ENCODE measurements at places on chromosomes 5 and 9.

GRCh38 chr9:117091529-117091928, 323.3 kb downstream of the ASTN2 start:
- DNase-seq = no peak

GRCh38 chr9:111860443-111860842, 36.2 kb upstream of the UGCG start:
- DNase-seq = no peak

GRCh38 chr5:135553688-135554462, 18.1 kb upstream of the NEUROG1 start:
- no peak for DNase-seq

DNA sequence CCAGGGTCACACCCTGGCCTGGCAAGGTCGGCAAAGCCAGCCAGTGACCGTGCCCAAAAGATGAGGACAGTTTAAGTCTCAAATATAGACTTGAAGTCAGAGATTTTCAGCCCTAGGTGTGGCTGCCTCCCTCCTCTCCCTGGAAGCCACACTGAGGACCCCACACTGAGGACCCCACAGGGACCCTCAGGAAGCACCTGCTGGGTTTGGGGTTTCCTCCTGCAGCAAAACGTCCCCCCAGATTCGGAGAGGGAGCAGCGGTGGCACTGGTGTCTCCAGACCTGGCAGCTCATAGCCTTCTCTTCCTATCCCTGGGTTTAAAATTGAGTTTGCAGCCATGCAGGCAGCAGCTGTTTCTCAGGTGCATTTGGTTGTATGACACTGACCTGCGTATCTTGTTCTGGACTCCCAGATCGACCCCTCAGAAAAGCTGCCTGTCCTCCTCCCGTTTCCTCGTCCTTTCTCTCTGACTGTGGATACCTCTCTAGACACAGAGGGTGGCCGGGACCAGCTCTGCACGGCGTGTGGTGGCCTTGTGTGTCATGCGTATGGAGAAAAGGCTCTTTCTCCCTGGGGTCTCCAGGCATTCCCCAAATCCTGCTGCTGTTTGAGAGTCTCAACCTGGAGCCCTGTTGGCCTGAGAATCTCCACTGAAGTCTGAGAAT, 36.6 kb downstream of the MRPL36 start:
- no peak for DNase-seq

DNA sequence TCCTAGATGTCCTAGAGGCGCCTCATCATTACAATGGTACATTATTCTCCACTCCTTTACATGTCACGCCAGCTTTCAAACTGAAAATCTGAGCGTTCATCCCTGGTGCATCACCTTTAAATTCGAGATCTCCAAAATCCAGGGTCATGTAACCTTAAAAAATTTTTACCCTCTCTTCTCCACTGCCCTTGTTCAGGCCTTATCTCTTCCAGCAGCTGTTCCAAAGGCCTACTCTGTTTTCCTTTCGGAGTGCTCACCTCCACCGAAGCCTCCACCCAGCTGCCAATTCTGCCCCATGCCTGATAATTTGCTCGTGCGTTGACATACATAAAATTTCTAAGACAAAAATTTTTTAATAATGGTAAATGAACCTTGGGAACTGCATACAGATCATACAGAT, 950 bp upstream of the MSH3 start:
- no peak for DNase-seq

GRCh38 chr9:13993632-13994185, 320.2 kb downstream of the NFIB start:
- no peak for DNase-seq

- no peak for DNase-seq
Observed at GRCh38 chr5:23703940-23704855, 196.8 kb downstream of the PRDM9 start.

DNA sequence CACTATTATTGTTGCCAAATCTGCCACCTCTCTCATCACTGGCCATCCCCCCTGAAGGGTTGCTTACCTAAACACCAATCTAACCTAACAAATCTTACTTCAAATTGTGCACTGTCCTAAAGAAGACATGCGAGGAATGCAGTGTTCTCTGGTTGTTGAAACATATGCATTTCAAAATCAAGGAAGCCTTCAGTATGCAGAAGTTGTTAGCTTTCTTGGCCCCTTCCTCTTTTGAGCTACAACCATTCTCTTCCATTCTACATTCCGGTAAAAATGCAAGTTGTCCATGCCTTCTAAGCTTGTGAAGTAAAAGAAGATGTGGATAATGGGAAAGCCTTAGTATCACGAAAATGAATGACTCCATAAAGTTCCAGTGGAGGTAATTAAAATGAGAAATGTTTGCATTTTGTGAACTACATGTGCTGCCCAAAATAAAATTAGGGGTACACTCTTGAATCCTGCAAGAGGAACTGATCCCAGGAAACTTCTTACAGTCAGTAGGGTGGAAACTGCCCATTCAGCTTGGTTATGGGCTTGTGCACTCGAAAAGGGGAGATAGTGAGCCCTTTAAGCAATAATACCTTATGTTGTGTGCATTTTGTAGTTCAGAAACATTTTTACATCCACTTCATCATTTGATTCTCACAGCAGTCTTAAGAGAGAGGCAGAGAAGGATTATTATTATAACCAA, 77.6 kb upstream of the ADRB2 start:
- no peak for DNase-seq

GRCh38 chr9:87517732-87518131, 20.1 kb downstream of the DAPK1 start:
- no peak for DNase-seq

DNA sequence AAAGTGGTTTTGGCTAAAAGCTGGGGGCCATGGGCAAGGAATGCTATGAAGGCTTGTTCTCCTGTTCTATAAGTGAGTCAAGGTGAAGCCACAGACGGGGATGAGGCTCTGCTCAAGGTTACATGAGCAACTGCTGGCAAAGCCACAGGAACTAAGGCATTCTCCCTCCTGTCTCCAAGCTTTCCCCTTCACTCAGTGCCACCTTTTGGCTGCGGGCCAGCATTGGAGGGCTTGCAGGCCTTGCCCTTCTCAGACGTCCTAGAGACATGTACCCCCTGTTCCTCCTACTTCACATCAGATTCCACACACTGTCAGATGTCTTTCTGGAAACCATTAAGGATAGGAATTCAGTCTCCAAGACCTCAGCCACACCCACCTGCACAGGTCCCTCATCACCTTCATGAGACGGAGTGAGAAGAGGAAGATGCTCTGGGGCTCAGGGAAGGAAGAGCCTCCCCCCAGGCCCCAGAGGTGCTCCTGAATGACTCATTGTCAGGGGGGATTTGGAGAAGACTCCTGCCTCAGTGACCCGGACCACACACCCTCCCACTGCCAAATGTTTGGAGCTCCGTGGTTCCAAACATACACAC, 20.5 kb upstream of the MEIKIN start:
- DNase-seq = no peak

GRCh38 chr5:126454081-126454480, 30.9 kb downstream of the GRAMD2B start:
- DNase-seq = no peak

DNA sequence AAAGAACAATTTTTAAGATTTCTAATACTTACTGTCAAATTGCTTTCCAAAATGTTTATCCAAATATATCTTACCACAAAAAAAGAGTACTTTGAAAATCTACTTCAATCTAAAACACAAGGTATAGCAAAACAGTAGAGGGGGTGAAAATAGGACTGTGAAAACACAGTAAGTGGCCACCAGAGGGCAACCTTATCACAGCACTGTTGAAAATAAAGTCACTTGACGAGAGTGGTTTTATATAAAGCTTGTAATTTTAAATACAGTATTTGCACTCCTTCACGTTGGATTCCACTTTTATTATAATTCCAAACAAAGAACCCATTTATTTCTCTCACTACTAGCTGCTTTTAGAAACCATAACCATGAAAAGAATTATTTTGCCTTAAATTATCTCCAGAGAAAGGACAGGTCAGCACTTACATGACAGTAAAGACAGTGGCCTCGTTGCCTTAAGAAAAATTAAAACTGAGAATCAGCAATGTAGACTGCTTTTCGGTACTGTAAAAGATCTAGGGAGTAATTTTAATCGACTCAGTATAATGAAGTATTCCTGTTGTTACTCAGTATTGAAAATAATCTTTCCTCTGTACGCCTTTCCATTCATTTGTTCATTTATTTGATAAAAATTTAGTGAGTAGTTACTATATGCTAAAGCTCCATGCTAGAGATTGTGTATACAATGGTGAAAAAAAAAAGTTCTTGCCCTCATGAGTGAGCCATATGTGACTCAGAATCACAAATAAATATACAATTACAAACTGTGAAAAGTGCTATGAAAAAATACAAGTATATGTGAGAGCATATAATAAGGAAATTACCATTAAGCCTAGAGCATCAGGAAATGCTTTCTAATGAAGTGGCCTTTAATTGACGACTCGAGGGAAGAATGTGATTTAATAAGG, 40.0 kb upstream of the CDK5RAP2 start:
- peak; percentile 85 for DNase-seq

DNA sequence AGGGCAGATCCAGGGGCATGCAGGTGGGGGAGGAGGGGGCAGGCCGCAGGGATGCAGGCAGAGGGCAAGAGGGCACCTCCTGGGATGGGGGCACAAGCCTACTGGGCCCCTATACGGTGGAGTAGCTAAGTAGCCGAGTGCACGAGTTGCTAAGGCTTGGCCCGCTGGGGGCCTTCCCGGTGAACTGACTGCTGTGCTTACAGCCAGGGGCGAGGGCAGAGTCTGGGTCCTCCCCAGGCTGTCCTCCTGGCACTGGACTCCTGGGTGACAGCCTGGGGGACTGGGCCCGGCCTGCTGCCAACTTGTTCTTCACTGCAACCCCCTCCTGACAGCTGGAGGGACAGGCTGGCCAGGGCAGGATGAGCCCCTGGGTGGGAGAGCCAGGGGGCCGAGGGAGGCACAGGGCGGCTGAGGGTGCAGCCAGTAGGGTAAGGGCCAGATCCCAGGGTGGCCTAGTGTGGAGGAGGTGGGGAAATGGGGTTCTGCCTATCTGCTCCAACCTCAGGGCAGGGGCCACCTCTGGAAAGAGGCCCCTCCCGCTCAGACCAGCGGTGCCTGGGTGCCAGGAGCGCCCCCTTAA, 1.7 kb upstream of the EGFL7 start:
- DNase-seq = no peak

GRCh38 chr5:123802298-123802951, 290.4 kb downstream of the CSNK1G3 start:
- DNase-seq = no peak

GRCh38 chr5:55324815-55325418, 17.1 kb downstream of the MTREX start:
- peak; percentile 72 for DNase-seq

DNA sequence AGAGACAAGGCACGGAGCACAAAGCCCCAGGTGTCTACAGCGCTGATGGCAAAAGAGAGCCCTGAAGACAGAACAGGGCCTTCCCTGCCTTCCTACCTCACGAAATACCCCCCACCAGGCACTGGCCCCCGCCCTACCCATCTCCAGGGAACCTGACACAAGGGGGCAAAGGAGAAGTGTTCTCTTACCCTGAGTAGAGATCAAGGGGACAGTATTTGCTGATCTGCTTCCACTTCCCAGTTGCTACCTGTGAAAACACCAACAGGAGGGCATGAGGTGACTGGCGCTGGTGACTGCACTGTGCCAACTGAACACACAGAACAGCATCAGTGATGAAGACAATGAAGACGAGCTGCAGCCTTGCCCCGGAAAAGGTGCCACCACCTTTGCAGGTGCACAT, 27.4 kb downstream of the IPPK start:
- DNase-seq = no peak

DNA sequence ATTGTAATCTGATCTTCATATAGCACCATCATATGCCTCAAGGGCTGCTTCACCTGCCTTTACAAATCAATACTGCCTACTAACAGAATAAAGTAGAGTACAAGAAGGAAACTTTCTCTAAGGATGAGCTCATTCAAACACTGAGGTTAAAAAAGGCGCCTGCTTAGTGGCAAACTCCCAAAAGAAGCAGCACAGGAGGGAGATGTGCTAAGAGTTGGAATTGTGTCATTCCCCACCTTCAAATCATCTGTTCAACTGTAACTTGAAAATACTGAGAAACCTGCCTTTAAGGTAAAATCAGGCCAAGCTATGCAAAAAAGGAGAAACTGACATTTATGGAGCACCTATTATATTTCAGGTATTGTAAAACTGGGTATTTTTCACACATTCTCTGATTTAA, 560.6 kb downstream of the PTPRD start:
- no peak for DNase-seq

DNA sequence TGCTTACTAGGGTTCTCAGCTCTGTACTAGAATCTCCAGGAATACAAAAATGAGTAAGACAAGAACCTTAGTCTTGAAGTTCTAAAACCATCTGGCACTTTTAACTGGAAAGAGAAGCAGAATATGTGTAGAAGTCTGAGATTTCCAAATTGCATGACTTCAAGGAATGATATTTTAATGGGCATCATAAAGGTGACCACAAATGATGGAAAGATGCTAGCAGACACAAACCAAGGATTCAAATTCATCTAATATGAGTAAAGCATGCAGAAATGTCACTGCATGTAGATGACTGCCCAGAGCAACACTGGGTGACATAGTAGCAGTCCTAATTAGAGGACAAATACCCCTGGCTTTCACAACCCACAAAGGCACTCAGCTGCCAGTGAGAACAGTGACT, 117.2 kb downstream of the RPS23 start:
- no peak for DNase-seq

GRCh38 chr9:91207729-91208418, 153.8 kb downstream of the AUH start:
- DNase-seq = peak; percentile 30

DNA sequence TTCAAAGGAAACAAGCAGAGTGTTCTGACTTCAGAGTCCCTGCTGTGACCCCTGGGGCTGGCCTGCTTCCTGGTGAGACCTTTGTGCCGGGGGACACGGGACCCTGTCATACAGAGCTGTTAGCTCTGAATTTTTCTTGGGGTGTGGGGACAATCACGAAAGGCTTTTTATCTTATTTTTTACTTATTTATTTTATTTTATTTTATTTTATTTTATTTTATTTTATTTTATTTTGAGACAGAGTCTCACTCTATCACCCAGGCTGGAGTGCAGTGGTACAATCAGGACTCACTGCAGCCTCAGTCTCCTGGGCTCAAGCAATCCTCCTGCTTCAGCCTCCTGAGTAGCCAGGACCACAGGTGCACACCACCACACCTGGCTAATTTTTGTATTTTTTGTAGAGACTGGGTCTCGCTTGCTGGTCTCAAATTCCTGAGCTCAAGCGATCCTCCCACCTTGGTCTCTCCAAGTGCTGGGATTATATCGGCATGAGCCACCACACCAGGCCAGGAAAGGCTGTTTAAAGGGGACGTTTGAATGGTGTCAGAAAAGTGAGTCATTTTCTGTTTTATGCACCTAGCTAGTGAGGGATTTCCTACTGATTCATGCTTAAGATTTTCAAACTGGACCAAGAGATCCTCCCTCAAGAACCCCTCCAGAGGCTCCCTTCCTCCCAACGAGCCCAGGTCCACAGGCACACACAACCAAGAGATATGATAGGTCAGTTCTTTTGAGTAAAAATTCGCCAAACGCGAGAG, 75.7 kb downstream of the OLFM1 start:
- DNase-seq = no peak
